Mammary epithelial cell (primary cell): ENCODE measurements at places on chromosomes 11 and 22. TPM values are rescaled to one million over a fixed set of nuclear protein-coding genes. Genes with fewer than 3 reads are reported as not detected.

PACS1 gene
- 34.0 TPM for total RNA-seq

TMEM25 gene
- 17.2 and 17.6 TPM in 2 replicates for total RNA-seq

MMP13 gene
- not detected for total RNA-seq

HTR3B gene
- total RNA-seq = not detected in 2 replicates

MMP12 gene
- not detected in 2 replicates for total RNA-seq

TYR gene
- not detected for total RNA-seq

NCAPD3 gene
- total RNA-seq = 16.2 TPM

VSIG10L2 gene
- total RNA-seq = not detected in 2 replicates

FOLR1 gene
- 0.91 and 1.6 TPM in 2 replicates for total RNA-seq

FGF19 gene
- not detected for total RNA-seq

ADAMTS15 gene
- total RNA-seq = 0.83 and 2.4 TPM in 2 replicates

- DNase-seq = peak; percentile 81
These were observed 8.1 kb downstream of the PC start for GRCh38 chr11:66950112-66950535.

DNA sequence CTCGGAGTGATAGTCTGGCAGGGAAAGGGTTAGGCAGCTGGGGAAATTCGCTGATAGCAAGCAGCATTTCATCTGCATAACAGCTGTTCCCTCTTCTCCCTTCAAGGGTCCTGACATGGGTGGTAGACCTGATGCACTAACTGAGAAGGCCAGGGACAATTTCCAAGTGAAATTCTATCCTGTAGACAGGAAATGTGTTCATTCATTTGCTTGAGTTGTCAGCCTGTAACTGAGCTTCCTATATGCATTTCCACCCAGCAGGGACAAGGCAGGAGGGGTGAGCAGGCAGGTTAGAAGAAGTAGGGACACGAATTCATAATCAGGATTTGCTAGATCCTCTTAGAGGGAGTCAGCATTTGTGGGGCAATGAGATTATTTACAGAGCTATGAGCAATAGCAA lies 154.3 kb upstream of the NCAM1 start:
- DNase-seq = no peak

GRCh38 chr22:39940757-39941305 lies 19.4 kb upstream of the TMA7B start:
- no peak for DNase-seq

- no peak for DNase-seq
These were observed 2.1 kb downstream of the EHD1 start for GRCh38 chr11:64876229-64876750.

DNA sequence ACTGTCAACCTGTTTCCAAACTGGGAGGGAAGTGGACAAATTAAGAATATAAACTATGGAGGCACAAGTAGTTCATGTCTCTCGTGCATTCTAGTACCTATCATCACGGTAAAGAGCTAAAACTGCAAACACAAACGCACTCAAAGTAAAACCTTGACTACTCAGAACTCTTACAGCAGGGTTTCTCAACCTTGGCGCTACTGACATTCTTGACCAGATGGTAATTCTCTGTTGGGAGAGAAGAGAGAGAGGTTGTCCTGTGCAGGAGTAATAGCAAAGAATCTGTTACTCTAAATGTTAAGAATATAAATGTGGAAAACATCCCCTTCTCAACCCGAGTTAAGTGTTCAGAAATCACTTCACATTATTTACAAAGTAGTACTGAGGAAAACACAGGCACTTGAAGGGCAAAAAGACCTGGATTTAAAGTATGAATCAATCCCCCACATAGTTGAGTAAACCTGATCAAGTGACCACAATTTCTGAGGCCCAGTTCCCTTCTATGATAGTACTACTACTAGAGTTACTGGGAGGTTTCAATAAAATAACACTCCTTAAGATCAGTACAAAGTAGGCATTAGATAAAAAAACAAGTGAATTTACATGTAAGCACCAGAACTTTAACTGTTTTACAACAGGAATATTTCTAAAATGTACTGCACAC lies 73.1 kb upstream of the ARHGAP32 start:
- no peak for DNase-seq

- no peak for DNase-seq
These were observed 208.5 kb downstream of the TENM4 start for GRCh38 chr11:79232346-79232745.

GRCh38 chr11:124198897-124199296 lies 15.8 kb downstream of the OR10D3 start:
- DNase-seq = peak; percentile 2

DNA sequence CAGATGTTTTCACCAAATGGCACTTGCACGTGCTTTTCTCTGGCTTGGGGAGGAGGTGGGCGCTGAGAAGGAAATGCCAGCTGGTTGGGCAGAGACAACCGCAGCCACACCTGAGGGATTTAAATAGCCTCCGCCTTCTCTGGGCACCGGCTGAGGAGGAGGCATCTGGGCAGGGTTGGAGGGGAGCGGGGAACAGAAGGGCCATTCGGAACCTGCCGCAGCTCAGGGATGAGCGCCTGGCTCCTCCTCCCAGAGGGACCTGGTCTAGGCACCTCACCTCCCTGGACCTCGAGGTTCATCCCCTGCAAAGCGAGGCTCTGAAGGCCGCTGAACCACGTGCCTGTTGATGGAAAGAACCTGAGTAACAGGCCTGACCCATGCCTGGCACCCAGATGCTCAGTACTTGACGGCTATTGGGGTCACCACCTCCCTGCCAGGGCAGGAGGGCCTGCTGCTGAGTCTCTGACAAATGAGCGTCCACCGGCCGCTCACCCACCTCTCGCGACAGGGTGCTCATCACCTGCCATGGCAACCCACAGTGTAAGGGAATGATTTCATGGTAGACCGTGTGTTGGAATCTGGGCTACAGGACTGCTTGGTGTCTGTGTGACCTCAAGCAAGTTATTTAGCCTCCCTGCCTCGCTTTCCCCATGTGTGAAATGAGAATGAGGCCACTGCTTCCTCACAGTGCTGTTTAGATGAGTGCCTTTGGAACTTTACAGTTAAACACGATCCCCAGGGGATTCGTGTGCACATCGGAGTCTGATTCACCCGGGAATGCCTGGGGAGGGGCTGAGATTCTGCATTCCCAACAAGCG lies 2.0 kb upstream of the KDELR3 start:
- DNase-seq = no peak

DNA sequence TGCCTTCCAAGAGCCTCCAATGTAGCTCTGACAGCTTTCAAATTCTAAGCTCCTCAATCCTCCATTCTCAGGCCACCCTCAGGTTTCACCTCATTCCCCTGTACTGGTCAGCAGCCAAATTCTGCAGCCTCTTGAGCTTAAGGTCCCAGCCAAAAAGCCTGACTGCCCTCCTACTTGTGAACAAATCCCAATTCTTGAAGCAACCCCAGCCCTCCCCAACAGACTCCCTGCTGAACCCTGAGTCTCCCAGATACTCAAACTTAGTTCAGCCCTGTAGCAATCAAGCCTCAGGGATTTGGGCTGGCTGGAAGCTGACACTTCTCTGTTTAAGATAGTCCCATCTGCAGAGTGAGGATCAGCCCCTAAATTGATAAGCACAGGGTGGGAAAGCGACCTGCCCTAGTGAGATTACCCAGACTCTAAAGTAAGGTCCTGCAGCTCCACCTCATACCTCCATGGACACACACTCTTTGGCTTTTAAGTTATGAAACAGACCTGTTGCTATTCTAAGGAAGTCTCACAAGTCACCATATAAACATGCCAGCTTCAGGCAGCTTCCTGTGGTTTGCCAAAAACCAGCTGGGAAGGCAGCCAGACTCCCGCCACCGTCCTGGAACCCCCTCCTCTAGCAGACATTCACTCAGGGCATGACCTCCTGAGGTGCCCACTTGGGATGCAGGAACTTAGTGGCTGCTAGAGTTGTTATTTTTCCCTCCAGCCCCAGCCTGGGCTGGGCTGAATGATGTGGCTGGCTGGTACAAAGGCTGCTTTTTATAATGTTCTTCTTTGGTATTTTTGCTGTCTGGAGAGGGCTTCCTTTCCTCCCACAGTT lies 82.5 kb upstream of the PICALM start:
- no peak for DNase-seq

DNA sequence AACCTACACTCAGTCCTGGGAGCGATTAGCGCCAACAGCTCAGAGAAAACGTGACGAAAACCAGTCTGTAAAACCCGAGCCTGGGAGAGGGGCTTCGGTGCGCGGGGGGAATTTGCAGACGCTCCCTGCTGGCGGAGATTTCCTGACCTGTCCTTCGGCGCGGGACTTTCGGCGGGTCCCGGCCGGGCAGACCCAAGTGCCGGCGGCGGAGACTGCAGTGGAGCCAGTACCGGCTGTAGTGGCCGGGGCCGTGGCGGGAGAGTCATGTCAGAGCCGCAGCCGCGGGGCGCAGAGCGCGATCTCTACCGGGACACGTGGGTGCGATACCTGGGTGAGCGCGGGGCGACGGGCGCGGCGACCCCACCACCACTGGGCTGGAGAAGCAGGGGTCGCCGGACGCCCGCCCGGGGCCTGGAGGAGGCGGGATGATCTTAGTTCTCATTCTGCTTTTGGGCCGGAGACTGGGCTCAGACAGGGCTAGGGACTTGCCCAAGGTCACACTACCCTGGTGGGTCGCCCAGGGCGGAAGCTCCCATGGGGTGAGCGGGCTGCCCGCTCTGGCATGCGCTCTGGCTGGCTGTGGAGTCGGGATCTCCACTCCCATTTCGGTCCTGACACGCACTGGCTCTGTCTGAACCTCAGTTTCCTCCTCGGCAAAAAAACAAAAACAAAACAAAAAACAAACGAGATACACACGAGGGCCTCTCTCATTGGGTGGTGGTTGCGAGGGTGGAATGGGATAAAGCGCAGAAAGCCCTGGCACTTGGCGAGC lies at the start of gene MTFP1:
Gene MTFP1, plus strand, starts transcription at position 153 of the 772 bp plus-strand sequence. Its CDS starts 112 bp downstream, at position 265.
- DNase-seq = peak; percentile 65

GRCh38 chr11:36249246-36249645 lies 40.0 kb downstream of the COMMD9 start:
- peak; percentile 93 for DNase-seq

GRCh38 chr22:32815943-32816342 lies 14.4 kb downstream of the TIMP3 start:
- DNase-seq = no peak

GRCh38 chr11:43576803-43577521 lies 103.6 kb upstream of the HSD17B12 start:
- DNase-seq = no peak

DNA sequence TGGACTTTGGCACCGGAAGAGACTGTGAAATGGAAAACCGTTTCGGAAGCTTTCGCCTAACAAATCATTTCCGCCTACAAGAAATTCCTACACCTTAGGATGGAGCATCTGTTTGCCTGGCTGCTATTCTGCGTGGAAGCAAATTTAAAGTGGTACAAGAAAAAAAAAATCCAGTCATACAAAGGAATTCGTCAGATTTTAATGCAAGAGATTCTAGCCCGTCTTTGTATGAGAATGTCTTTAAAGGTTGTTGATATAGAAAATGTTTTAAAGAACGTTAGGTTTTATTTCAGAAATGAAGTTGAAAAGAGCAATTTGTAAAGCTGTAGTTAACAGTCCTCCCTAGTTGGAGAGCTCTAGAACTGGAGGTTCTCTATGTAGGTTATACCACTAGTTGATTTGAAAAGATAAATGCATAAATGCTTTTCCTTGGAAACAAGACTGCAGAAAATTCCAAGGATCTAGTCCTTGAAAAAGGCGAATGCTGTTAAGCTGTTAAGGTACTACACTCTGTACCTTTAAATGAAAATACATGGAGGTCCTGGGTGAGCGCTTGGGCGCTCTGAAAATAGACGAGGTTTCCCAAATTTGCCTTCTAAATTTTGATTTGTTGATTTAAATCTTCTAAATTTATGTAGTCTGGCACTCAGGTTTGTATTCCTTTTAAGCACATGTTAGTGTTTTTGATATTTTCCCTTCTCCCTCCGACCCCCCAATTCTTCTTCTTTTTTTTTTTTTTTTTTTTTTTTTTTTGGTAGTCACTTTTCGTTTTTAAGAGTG lies 2.4 kb downstream of the NCR3LG1 start:
- no peak for DNase-seq

DNA sequence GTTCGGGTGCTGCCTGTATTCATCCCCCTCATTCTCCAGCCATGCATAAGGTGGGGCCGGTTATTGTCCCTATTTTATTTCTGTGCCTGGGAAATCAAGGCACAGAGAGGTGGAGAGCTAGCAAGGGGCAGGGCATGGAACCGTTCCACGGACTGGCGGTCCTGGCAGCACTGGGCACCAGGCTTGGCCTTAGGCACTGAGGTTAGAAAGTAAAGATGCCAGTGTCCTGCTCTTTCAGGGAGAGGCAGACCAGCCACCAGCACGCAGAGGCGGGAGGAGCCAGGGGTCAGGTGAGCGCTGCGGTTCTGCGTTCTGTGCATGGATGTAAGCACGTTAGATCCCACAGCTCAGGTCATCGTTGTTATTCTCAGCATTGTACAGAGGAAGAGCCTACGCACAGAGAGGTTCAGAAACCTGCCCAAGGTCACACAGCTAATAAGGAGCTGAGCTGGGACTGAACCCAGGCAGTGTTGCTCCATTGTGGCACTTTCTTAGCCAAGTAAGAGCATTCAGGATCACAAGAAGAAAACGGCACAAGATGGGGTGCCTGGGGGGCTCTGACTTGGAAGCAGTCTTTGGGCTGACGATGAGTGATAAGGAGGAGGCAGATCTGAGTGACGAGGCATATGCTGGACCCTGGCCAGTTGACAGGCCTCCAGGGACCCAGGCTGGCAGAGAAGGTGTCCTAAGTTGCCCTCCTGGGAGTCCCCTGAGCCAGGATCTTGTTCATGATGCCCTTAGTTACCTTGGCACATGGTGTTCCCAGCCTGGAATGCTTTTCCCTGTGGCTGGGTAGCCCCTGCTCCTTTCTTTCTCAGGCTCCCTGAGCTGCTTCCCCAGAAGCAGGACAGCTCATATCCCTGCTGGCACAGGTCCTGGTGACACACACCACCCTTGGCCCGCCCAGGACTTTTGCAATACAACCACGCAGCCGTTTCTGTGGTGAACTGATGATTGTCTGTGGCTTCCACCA lies 41.1 kb downstream of the OSBPL5 start:
- DNase-seq = peak; percentile 94

DNA sequence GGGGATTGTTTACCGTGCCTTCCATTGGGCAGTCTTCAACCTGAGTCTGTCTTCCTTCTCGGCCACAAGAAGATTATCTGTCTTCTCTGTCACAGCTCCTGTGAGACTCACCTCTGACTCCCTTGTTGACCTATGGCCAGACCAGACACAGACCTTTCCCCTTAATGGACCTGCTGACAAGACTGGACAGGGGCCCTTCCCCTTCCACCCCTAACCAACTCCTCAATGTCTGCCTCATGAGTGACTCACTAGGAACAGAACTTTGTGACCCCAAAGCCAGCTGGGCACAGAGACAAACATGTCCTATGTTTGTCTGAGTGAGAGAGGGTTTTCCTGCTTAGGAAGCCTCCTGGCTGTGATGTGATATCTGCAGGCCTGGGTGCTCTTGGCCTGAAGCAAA lies 405.0 kb downstream of the BRD1 start:
- DNase-seq = no peak

GRCh38 chr11:16335236-16335962 lies 20.9 kb downstream of the SOX6 start:
- DNase-seq = no peak

GRCh38 chr22:27153386-27153785 lies 496.0 kb downstream of the MIAT start:
- DNase-seq = no peak

DNA sequence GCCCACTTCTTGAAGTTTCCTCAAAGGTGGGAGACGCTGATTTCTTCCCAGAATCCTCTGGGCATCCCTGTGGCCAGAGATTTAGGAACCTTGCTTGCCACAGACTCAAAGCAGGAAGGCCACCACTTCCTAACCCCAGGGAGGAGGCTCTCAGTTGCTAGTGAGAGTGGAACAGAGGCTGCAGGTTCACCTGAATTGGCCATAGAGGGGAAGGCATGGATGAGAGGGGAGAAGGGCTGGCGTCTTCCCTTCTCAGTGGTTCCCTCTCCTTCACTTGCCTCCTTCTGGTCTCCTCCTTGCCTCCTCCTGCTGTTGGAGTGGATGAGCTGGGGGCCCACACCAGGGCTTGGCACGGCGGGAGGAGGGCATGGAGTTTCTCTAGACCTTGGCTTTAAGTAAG lies 185.7 kb downstream of the ADAMTS15 start:
- DNase-seq = no peak
